ENCODE measurements at places on chromosomes 3 and 15.

DNA sequence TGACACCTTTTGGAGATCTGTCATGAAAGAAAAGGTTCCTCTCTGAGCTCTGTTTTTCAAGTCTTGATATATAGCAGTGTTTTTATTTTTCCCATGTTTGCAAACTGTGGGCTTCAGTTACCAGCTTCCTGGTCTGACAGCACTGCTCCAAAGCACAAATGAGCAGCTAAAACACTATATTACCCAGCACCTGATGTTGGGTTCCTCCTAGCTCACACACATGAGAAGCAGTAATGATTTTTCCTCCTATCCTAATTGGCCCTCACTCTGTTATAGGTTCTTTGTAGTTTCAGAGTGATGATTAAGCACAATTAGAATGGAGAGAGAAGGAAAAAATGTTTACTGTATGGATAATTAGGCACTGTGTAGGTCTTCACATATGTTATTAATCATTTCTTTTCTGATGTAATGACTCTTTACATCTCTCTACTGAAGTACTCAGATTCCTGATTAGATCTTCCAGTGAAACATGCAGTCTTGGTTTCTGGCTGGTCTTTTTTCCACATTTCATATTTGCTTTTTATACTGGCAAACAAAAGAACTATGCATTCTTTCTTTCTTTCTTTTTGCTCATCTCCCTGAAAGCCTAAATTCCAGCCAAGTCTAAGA, 939.7 kb downstream of the NSUN3 start:
- DNase-seq = no peak

DNA sequence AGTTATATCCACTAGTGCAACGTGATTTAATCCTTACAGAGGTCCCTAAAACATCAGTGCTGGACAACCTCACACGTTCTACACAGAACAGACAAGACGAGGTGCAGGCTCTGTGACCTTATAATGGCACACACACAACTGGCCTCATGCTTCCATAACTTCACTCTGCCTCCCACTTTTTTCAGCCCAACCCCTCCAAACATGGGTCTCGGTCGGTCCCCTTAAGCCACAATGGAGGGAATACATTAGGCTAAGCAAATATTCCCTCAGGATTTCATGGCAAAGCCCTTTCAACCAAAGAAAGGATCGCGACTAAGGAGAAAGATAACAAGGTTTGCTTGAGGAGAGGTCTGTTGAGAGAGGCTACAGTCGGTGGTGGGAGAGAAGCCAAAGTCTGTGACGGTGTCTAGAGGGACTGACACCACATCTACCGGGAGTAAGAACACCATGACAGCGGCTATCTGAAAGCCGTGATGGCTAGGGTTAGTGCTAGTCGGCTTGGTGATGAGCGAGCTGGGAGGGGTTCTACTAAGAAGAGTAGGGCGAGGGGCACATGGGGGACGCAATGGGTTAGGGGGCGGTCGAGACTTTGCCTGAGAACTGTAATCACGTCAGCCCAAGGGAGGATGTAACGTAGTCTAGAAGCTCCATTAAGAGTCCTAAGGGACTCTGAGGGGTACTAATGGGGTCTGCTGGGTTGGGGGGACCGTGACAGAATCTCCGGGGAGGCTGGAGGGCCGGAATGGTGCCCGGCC, 1.0 kb downstream of the MYO9A start:
- DNase-seq = peak; percentile 46

- DNase-seq = no peak
These were observed 19.3 kb downstream of the IGF1R start for GRCh38 chr15:98667521-98668179.

DNA sequence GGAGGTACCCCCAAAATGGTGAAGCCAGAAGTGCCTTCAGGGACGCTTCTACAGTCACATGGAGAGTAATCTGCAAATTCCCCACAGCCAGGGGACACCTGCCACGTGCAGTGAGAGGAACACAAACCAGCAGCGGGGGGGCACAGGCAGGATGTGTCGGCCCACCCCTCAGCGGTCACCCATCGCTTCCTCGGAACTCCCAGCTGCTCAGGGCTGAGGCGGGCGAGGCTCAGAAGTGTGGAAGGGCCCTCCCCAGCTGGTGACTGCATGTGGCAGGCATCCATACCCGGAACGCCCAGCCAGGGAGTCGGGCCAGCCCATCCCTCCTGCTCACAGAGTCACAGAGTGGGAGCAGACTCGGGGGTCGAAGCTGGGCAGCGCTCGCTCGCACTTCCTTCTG, 63.7 kb downstream of the SLC12A8 start:
- no peak for DNase-seq

- DNase-seq = no peak
These were observed 583.4 kb upstream of the SGO1 start for GRCh38 chr3:20769430-20769829.
